ENCODE measurements at places on chromosomes 13 and 19. TPM values are rescaled to one million over a fixed set of nuclear protein-coding genes. Genes with fewer than 3 reads are reported as not detected.

The KLK4 gene
- total RNA-seq: not detected

The FBN3 gene
- total RNA-seq: not detected

The CEACAM16 gene
- not detected for total RNA-seq

GRCh38 chr13:90686442-90686841, 661.0 kb upstream of the MIR17HG start:
- no peaks in the 10 kb centered on the region for H3K4me1 ChIP-seq
- DNase-seq: no peak
- H3K4me3 ChIP-seq: no peak overlapping the region
- H3K36me3 ChIP-seq: no peaks in the 10 kb centered on the region

GRCh38 chr19:54851353-54851752, 1.1 kb downstream of the KIR3DL2 start:
- no peaks in the 10 kb centered on the region for H3K4me1 ChIP-seq
- H3K4me3 ChIP-seq: no peak overlapping the region
- H3K27me3 ChIP-seq: peaks cover 3% of the 10 kb centered on the region
- no peaks in the 10 kb centered on the region for H3K36me3 ChIP-seq

DNA sequence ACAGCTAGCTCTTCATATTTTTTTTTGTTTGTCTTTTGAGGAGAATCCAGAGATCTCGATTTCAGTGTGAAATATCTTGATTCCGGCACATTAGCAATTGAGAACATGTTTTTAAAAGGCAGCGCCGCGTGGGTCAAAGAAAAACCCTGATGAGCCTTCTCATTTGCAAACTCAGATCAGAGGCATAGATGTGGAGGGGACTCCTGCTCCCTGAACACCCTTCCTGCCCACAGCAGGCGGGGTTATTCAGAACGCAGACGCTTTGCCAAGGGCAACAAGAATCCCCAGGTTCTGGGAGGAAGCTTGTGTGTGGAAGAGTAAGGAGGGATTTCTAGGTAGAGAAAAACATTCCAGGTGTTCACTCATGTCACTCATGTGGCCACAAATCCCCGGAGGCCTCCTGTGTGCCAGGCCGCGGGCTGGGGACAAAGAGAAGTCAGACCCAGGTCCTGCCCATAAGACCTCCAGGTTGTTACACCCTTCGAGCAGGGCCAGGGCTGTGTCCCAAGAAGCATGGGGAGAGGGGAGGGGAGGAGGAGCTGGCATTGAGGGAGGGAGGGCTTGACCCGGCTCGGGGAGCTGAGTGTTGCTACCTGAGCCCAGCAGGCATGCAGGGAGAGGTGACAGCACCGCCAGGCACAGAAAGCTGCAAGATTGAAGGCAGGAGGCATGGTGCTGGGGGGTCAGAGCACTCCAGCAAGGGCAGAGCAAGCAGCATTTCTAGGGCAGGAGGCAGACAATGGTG, 15.9 kb upstream of the IGLON5 start:
- peaks cover 4% of the 10 kb centered on the region for H3K27me3 ChIP-seq
- H3K36me3 ChIP-seq: no peaks in the 10 kb centered on the region
- H3K27ac ChIP-seq: no peak overlapping the region
- no peaks in the 10 kb centered on the region for H3K4me1 ChIP-seq

DNA sequence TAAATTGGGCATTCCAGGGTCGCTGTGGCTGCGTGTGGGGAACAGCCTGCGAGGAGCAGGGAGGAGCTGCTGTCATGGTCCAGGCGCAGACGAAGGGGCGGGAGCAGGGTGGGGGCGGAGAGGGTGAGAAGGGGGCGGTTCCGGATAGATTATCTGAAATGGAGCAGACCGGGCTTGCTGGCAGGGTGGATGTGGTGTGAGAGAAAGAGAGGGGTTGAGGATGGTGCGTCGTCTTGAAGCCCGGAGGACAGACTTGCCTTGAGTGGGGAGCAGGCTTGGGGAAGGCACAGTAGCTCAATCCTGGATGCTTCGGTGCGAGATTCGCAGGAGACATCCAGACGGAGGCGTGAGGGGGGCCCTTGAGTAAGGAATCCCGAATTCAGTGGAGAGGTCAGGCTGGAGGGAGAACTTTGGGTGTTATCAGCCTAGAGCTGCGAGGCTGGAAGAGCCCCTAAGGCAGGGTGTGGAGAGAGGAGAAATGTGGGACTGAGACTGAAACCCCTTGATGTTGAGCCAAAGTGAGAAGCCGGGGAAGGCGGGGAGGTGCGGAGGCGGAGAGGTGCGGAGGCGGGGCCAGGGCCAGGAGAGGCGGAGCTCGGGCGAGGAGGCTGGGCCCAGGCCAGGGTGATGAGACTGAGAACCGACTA, 40.6 kb downstream of the DPF1 start:
- H3K36me3 ChIP-seq: peaks cover 6% of the 10 kb centered on the region
- no peak overlapping the region for H3K27ac ChIP-seq
- no peaks in the 10 kb centered on the region for H3K27me3 ChIP-seq
- no peak overlapping the region for H3K4me3 ChIP-seq
- no peak for DNase-seq

DNA sequence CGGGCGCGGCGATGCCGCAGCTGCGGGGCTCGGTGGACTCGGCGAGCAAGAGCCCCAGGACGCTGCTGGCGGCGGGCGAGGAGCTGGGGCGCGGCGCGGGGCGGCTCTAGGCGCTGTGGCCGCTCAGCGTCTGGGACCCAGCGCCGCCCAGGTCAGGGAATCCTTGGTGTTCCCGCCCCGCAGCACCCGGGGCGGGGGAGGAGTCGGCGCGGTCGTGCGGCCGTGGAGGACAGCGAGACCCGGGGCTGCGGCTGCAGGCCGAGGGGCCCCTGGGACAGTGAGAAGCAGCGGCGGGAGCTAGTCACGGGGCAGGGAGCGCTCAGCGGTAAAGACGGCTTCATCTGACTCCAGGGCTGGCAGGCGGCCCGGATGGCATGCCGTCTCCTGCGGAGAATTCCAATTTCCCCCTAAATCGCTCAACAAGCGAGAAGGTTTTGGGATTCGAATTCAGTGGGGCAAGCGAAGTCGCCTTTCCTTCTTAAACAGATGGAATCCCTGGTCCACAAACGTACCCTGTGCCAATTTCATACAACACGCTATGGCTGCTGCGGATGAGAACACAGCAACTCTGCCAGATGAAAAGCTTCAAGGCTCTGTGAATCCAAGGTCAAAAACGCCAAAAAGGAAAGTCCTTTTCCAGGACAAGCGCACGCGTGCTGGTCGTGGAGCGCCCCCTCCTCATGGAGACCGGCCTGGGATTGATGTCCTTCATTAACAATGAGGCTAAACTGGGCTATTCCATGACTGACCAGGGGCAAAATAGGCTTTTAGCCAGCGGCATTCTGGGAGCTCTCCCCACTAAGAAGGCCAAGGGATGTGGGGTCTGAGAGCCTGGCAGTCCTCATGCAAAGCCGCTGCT, 4.2 kb upstream of the ZSCAN4 start:
- H3K36me3 ChIP-seq: no peaks in the 10 kb centered on the region
- peak overlapping the region; percentile 83 for H3K4me3 ChIP-seq
- peaks cover 6% of the 10 kb centered on the region for H3K27me3 ChIP-seq
- H3K4me1 ChIP-seq: no peaks in the 10 kb centered on the region
- DNase-seq: no peak

- H3K4me1 ChIP-seq: no peaks in the 10 kb centered on the region
- no peak overlapping the region for H3K27ac ChIP-seq
- H3K4me3 ChIP-seq: no peak overlapping the region
- H3K36me3 ChIP-seq: peaks cover 1% of the 10 kb centered on the region
Measured at GRCh38 chr13:73849292-73849691, 284.9 kb downstream of the KLF12 start.

- no peaks in the 10 kb centered on the region for H3K36me3 ChIP-seq
- H3K4me3 ChIP-seq: no peak overlapping the region
- H3K27me3 ChIP-seq: peaks cover 8% of the 10 kb centered on the region
- DNase-seq: no peak
- H3K27ac ChIP-seq: no peak overlapping the region
Measured at GRCh38 chr13:71876648-71877255, 9.7 kb upstream of the DACH1 start.

GRCh38 chr13:79228972-79229371, 177.1 kb downstream of the RBM26 start:
- no peak overlapping the region for H3K4me3 ChIP-seq
- DNase-seq: no peak
- no peaks in the 10 kb centered on the region for H3K36me3 ChIP-seq
- H3K4me1 ChIP-seq: no peaks in the 10 kb centered on the region
- H3K27ac ChIP-seq: no peak overlapping the region

DNA sequence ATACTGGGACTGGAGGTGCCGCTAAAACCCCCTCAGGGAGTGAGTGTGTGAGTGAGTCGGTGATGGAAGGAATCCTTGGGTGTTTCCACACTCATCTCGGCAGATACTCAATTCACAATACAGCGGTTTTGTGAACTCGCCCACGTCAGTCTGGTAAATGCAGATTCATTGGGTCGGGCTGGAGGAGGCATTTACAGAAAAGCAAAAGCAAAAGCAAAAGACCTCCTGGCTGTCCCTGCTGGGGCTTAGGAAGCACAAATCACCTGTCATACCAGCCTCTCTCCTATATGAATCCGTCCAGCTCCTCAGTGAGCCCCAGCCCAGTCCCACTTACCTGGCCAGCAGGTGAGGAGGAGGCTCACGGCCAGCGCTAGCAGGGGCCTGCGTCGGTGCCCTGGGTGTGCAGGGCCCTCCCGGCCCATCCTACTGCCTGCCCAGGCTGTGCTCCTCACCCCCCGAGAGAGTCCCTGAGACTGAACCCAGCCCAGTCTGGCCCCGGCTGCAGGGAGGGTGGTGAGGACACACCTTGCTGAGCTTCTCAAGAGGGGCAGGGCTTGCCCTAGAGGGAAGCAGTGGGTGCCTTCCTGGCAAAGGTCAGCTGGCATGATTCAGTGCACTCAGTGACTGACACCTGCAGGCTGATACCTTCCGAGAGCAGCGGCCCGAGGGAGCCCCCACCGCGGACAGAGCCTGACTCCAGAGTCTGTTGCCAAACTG, at the start of gene MUC16:
Gene MUC16 (minus strand): TSS at position 475 of the 717 bp plus-strand sequence.
- DNase-seq: no peak
- H3K27me3 ChIP-seq: no peaks in the 10 kb centered on the region
- no peak within 1 kb of the TSS for H3K27ac ChIP-seq
- H3K4me3 ChIP-seq: no peak within 1 kb of the TSS
- H3K36me3 ChIP-seq: no peaks in the 10 kb centered on the region
- H3K4me1 ChIP-seq: no peaks in the 10 kb centered on the region
